ENCODE measurements at places on chromosomes 4 and X.

DNA sequence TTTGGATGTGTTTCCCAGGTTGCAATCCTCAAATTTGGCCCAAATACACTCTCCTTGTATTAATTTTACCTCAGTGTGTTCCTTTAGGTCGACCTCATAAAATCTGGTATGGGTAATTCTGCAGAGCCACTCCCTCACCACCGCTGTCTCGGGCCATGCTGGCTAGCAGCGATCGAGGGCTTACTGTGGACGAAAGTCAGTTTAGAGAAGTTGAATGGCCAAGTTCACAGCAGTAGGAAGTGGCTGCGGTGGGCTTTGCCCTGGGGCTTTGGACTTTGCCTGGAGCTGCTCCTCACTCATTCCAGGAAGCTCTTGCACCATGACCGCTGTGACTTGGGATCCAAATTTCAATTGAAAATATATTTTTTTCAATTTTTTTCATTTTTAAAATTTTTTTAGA, 19.6 kb downstream of the TMEM187 start:
- no peak for DNase-seq

DNA sequence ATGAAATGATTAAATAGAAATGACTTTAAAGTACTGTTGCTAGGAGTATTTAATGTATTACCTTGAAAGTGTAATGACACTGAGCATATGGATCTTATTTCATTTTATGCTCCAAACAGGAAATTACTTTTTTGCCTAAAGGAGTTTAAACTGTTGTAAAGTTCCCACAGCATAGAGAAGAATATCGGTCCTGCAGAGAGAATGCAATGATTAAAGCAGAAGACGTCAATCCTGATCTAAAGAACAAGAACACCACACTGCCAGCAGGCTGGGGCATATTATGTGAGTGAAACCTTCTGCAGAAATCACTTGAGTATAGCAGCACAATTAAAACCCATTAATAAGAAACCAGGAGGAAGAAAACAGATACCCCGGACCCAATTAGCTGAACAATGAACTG, 72.8 kb upstream of the CAMK2D start:
- DNase-seq, result no peak

DNA sequence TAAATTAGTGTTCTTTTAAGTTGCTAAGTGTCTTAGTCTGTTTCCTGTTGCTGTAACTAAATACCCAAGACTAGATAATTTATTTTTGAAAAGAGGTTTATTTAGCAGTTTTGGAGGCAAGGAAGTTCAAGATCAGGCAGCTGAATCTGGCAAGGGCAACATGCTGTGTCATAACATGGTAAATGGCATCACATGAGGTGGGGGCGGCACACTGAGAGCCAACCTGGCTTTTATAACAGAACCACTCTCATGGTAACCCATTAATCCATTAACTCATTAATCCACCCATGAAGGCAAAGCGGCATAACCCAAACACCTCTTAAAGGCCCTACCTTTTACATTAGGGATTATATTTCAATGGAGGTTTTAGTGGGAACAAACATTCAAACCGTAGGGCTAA, 182.2 kb upstream of the GATB start:
- no peak for DNase-seq

GRCh38 chr4:40055511-40055862, 1.2 kb upstream of the N4BP2 start:
- DNase-seq, result no peak

GRCh38 chr4:2615821-2616220, 79.4 kb downstream of the FAM193A start:
- no peak for DNase-seq

DNA sequence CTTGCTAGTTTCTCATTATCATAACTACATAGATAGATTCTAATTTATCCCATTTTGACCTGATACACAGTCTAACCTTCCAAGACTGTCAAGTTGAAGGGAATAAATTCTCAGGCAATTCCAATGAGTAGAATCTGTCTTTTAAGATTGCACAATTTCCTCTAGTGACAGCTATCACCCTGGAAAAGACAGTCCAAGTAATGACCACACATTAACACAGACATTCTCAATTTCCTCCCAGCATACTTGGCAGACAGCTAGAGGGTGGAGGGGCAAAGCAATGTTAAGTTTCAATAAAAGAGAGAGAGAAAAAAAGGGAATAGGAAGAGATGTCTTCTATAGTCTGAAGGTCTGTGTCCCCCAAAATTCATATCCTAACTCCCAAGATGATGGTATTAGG, 234.7 kb downstream of the LDB2 start:
- DNase-seq, result no peak

- no peak for DNase-seq
Measured at GRCh38 chr4:110472583-110473329, 3.2 kb upstream of the ENPEP start.

GRCh38 chr4:2755821-2756690, at the start of gene TNIP2:
Gene TNIP2, minus strand, starts transcription at chr4:2756336. Its CDS starts 47 bp downstream, at chr4:2756289.
- DNase-seq, result peak; percentile 73

DNA sequence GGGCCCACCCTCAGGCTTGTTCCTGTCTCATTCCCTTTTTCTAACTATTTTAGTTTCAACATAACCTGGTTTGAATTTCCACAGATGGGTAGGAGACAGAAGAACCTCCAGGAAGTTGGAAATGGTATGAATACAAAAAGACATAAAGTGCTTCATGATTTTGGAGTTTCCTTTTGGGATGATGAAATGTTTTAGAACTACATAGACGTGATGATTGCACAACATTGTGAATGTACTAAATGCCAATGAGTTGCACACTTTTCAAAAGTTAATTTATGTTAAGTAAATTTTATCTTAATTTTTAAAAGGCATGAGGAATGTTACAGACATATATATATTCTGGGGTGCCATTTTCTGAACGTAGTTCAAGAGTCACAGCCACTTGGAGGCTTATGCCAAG, 41.1 kb upstream of the IBSP start:
- no peak for DNase-seq

DNA sequence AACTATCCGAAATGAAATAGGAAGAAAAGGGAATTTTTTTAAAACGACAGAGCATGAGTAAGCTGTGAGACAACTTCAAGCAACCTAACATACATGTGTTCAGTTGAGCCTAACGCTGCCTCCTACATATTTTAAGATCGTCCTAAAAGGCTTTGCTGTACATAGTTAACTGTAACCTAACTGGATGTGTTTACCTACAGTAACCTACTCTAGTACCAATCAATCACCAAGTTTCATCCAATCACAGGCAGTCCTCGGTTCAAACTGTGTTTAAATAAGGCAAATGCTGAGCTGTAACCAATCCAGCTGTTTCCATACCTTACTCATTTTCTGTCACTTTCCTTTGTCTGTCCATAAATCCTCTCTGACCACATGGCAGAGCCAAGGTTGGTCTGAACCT, 17.1 kb downstream of the RCHY1 start:
- DNase-seq, result no peak

DNA sequence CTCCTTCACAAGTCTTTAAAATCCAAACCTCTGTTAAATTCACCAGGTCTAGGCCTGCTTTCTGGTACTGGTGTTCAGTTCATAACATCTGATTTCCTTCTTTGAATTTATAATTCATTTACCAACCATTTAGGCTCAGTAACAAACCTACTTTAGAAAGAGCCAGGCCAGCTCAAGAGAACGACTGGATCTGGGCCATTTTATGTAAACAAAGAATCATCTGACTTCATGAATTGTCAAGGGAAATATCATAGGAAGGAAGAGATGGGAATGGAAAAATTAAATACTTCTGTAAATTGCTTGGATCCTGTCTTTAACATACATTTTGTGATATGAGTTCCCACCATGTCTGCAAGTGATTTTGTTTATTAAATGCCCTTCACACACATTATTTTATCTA, 36.5 kb downstream of the DCHS2 start:
- DNase-seq, result no peak

DNA sequence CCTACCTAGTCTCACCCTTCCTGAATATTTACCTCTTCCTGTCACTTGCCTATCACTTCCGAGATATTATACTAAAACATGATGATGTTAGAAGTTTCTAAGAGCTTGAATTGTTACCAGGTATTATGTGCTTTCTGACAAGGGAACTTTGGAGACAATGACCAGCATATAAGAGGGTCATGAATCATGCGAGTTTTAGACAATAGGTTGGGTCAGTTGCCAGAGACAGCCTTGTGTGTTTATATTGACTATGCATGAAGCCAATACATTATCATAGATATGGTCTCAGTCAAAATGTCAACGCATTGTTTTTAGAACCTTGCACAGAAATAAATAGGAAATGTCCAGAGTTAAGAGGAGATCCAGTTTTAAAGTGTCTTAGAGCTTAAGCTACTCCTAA, 116.8 kb downstream of the KLHL4 start:
- no peak for DNase-seq

- DNase-seq, result no peak
Measured at GRCh38 chr4:150098214-150098613, 20.0 kb downstream of the DCLK2 start.

DNA sequence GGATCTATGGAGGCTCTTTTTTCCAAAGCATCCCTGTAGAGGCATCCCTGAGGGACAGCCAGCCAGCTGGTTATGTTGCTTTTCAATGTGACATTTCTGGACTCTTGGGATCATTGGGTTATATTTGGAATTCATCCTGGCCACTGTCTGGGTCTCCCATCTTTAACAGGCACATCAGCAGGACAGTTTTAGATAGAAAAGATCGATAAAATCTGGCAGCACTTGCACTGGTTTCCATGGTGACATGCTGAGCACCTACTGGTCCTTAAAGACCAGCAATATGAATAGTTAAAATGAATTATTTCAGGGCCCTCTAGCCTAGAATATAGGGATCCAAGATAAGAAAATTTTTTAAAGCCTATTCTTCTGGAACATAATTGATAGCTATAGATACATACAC, 151.6 kb downstream of the KDR start:
- DNase-seq, result no peak

- DNase-seq, result no peak
Measured at GRCh38 chrX:116499780-116500179, 37.0 kb upstream of the CT83 start.

- no peak for DNase-seq
Measured at GRCh38 chr4:12584116-12584875, 899.8 kb downstream of the RAB28 start.

DNA sequence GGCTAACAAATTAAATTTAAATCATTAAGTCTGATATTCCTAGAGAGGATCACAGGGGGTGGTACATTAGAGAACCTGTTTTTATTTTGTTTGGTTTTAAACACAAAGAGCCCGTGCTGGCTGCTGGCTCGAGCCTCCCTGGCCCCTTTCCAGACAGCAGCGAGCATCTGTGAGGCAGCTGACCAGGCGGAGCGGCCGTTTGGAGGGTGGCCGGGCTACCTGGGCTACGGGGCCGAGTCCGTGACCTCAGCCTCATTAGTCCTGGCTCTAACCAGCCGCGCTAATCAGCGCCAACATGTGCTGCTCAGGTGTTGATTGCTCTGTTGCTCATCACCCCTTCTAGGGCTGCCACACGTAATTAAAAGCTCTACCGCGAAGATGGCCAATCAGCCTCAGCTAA, 35.3 kb downstream of the DCTD start:
- no peak for DNase-seq

- DNase-seq, result no peak
Measured at GRCh38 chrX:93874554-93874953, 200.5 kb downstream of the FAM133A start.

DNA sequence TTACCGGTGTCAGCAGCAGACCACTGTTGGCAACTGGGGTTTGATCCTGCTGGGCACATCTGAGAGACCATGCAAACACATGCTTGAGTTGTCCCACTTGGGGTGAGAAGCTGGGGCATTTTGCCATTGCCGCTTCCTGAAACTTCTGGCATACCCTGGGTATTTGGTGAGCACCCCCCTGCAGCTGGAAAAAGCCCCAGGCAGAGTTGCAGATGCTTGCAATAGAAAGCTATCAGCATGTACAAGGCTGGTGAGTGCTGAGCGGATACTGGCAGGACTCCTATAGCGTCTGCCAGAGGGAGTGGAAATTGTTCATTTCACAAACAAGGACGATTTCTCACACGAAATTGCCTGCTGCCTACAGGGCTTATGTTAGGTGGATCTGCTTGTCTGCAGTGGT, 32.3 kb downstream of the SUPT20HL1 start:
- DNase-seq, result no peak

GRCh38 chrX:117570160-117570559, 546.5 kb downstream of the KLHL13 start:
- no peak for DNase-seq

- DNase-seq, result no peak
Measured at GRCh38 chrX:21870494-21870893, 14.7 kb downstream of the YY2 start.

DNA sequence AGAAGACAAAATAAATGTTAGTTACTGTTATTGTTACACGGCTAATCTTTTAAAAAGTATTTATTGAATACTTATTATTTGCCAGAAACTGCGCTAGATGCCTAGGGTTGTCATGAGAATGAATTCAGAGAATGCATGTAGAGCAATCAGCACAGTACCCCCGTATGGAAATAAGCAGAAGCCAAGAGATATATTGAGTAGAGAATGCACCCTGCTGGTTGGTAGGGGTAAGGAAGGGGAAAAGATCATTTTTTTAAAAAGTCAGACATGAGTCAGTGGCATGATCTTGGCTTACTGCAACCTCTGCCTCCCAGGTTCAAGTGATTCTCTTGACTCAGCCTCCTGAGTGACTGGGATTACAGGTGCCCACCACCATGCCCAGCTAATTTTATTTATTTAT, 13.1 kb upstream of the DRP2 start:
- no peak for DNase-seq

DNA sequence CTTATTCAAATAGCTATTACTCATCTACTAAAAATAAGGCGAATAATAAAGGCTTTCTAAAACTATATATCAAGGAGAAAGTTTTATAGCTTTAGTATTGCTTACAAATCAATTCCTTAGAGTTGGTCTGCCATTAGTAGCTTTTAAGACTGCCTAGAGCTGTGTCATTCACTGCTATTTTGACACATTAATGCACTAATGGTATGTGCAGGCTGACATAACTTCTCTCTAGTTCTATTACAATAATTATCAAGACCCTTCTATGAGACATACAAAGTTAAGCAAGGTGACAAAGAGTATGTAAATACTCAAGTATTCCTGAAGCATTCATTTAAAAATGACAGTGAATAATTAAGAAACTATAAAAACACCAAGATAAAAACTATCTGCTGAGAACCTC, 625.3 kb downstream of the STPG2 start:
- DNase-seq, result no peak

GRCh38 chrX:140249088-140249487, 255.8 kb downstream of the SOX3 start:
- DNase-seq, result no peak

DNA sequence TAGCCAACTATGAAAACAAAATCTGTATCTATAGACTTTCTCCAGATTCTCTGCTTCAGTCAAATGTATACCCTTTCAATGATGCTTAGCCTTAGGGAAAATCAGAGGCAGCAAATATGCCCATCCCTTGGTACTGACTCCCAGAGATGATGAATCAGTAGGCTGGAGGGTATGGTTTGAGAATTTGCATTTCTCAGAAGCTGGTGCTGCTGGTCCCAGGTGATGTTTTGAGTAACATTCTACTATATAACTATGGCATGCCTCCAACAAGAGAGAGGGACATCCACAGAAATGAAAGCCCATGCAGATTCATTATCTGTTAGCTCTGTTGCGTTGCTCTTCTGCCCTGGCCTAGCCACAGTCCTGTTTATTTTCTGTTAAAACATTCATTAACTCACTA, 13.6 kb downstream of the TNIP3 start:
- DNase-seq, result no peak

- DNase-seq, result no peak
Measured at GRCh38 chrX:13952581-13952980, 77.1 kb downstream of the GEMIN8 start.

Data from activated T-helper 9 cell treated with anti-CD3 and anti-CD28 coated beads, Interleukin-2, amount 50 U/mL, for 16 hours (primary cell).